ENCODE measurements at places on chromosomes 3 and 15.
A peak's percentile ranks its signal among the peaks of the same experiment; 100 is the strongest.

GRCh38 chr3:22923711-22924110 is 279.4 kb upstream of the UBE2E2 start:
- DNase-seq, result no peak

DNA sequence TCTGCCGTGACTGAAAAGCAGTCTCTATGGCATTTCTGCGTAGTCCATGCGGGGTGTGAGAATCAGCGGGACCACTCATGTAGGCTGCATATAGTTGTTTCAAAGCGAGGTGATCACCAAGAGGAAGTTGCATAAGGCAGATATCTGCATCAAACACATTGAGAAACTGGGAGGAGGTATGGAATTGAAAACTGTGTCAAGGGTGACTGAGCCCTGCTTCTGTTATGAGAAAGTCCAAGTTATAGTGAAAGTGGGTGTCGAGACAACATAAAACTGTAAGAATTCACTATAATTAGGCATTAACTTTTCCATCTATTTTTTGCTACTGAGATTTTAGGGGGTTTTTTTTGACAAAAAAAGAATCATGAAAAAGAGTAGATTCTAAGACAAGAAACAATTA is 109.3 kb downstream of the ZIC1 start:
- DNase-seq, result no peak

GRCh38 chr15:38878926-38879325 is 314.3 kb upstream of the RASGRP1 start:
- DNase-seq, result no peak

- DNase-seq, result peak; percentile 93
Observed at GRCh38 chr15:71761649-71762048, 48.7 kb upstream of the NR2E3 start.

DNA sequence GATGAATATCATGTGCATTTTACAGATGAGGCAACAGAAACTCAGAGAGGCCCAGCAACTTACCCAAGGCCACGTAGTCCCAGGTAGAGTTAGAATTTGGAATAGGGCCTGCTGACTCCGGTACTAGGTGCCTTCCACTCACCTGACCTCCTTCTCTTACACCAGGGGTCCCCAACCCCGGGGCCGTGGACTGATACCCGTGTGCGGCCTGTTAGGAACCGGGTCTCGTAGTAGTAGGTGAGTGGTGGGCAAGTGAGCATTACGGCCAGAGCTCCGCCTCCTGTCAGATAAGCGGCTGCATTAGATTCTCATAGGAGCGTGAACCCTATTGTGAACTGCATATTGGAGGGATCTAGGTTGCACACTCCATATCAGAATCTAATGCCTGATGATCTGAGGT is 64.8 kb downstream of the SMAD3 start:
- no peak for DNase-seq

DNA sequence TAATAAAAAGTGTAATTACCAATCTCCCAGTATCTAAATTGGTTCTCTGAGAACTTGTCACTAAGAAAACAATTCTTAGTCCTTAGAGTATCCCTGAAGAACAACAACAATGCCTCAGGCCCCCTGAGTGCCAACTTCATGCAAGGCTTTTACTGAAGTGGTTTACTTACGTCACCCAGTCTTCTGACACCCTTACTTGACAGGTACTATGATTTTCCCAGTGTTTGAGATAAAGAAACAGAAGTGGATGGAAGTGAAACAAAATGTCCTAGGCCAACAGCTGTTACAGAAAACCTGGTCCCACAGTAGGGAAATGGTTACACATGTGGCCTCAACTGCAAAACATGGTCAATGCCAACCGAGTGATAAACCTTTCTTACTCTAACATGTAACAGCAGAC is 331.1 kb downstream of the FOXP1 start:
- DNase-seq, result no peak

- peak; percentile 93 for DNase-seq
Observed at GRCh38 chr15:33194704-33195670, at the start of gene FMN1. Gene FMN1 (minus strand): TSS chr15:33194714. CDS start chr15:33154914, 39,800 bp downstream.

GRCh38 chr3:119239206-119239820 is 1.4 kb downstream of the B4GALT4 start:
- DNase-seq, result no peak

DNA sequence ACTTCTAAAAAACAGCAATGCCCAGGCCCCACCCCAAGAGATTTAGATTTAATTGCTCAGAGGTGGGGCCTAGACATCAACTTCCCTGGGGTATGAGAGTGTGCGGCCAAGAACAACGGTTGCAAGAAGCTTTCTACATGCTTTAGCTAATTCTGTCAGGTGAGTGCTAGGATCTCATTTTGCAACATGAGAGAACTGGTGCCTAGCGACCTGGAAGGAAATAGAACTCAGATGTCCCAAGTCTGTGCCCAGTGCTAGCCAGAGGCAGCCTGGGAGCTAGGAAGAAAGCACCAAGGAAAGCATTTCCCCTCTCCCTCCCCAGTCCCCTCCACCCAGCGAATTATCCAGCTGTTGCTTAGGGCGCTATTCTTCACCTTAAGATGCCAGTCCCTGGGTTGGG is 22.9 kb upstream of the HRH1 start:
- peak; percentile 27 for DNase-seq

All from iris pigment epithelial cell (primary cell).